ENCODE measurements at places on chromosomes 7 and 10.

DNA sequence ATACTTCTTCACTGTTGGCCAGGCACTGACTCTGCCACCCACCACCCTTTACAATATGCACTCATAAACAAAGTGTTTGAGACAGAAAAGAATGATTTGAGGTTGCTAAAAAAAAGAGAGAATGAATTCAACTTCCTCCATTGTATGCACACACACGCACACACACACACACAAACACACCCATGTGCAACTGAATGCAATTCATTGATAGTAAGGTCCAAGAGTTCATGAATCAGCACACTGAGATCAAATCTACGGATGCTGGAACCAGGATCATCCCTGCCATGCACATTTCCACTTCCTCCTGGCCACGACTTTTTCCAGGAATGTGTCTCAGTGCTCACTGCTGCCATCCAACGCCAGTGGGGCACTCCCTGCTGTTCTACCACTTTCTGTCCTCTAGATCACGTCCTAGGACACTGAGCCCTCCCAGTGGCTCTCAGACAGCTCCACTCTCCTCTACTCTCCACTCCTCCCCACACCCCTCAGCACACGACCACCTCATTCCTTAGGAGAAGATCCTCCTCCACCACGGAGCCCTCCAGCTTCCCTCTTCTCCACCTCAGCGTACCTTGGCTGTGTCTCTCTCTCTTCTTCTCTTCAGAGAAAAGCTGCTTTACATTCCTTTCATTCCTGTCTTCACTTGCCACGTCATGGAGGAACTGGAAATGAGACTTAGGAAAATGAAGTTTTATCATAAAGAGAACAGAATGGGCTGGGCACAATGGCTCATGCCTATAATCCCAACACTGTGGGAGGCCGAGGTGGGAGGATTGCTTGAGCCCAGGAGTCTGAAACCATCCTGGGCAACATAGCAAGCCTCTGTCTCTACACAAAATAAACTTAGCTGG, 12.0 kb upstream of the TMEM213 start:
- DNase-seq = no peak

DNA sequence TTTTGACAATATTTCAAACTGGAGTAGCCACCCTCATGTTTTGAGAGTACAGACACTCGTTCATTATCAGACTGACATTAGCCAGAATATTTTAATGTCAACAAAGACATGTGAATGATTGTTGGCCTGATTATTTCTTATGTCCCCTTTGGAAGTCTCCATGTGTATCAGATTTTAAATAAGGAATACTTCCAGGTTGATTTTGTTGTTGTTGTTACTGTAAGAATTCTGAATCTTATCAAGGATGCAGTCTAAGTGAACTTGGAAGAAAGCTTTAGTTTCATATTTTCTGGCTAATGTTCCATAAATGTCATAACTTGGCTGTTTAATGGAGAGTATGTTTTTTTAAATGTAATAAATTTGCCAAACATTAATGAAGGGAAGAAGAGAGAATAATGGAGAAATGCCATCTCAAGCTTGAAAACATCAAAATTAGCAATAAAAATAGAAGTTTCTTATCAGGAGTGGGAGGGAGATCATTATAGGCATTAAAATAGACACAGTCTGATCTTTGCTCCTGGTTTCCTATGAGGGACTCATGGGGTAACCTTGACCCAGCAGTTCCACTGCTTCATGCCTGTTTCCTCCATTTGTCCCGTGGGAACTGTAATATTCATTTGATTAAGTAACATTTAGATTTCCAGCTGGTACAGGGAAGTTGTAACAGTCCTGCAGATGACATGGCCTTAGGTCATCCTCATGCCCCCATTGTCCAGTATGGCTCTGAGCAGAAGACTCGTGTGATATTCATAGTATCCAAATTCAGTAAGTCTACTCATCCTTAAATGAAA, 122.4 kb upstream of the KIAA1217 start:
- no peak for DNase-seq

GRCh38 chr7:149720372-149721083, 52.9 kb downstream of the ZNF467 start:
- no peak for DNase-seq

DNA sequence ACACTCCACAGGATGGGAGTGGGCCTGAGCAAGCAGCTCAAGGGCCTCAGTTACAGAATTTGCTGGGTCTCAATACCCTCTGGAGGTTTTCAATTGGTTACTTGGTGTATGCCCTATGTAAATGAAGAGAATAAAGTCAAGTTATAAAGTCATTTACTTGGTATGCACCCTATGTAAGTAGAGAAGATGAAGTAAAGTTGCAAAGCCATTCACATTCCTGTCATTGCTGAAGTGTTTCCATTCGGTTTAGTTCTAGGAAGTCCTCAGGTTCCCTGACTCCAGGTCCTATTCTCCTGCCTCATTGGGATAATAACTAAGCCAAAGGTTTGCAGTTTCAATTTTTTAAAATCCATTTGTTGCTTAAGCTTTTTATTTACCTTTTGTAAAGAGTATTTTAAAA, 272.6 kb upstream of the NPSR1 start:
- DNase-seq = no peak

DNA sequence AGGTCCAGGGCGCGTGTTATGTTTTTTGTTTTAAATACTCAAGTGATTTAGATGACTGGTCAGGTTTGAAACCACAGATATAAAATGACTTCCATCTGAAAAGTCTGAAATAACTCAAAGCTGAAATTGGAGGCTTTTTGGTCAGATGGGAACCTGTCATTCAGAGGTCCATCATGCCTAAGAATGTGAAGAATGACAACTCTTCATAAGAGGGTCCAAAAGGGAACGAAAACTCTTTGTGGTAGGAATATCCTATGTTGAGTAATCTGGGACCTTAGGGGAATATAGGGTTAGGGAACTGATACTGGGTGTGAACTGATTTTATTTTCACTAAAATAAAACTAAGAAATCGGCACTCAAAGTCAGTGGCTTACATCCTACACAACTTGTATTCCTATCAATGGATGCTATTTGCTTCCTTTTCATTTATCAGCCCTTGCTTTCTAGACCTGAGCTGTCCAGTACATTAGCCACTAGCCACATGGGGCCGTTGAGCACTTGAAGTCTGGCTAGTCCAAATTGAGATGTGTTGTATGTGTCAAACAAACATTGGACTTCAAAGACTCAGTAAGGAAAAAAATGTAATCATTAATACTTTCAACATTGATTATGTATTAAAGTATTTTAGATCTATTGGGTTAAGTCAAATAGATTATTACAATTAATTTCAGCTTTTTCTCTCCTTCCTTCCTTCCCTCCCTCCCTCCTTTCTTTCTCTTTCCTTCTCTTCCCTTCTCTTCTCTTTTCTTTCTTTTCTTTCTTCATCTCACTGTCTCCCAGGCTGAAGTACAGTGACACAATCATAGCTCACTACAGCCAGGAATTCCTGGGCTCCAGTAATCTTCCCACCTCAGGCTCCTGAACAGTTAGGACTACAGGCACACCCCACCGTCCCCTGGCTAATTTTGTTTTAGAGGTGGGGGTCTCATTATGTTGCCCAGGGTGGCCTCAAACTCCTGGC, 56.5 kb upstream of the KDM7A start:
- no peak for DNase-seq

GRCh38 chr10:70354556-70354955, 27.9 kb downstream of the LRRC20 start:
- no peak for DNase-seq

GRCh38 chr10:67665491-67665890, 30.5 kb downstream of the CTNNA3 start:
- DNase-seq = no peak

DNA sequence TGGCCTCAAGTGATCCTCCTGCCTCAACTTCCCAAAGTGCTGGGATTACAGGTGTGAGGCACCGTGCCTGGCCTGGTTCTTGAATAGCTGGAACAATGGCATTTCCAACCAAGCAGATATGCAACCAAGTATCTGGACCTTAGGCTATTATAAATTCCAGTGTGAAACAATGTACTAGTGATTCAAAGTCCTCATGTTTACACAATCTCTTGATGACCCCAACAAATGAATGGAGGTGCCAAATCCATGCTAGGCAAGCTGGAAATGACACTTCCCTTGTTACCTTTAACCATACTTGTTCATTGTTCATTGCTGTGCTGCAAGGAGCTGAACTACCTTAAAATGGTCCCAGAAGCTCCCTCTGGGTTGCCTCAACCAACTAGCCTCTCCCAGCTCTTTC, 282.2 kb upstream of the KLF14 start:
- no peak for DNase-seq

DNA sequence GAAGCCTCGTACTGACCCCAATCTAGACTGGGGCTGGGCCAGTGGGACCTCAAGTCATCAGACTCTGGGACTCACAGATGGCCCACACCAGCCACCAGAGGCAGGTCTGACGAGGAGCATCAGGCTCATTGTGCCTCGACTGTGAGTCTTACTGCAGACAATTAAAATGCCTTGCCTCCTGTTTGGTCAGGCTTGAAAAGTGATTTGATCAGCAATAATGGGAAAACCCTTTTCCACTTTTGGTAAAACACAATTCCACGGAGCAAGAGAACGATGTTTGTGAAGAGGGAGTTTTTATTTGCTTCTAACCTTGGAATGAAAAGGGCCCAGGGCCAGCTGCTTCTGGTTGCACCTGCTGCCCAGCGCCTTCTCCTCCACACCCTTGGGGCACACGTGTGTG, 43.9 kb downstream of the C10orf143 start:
- no peak for DNase-seq

DNA sequence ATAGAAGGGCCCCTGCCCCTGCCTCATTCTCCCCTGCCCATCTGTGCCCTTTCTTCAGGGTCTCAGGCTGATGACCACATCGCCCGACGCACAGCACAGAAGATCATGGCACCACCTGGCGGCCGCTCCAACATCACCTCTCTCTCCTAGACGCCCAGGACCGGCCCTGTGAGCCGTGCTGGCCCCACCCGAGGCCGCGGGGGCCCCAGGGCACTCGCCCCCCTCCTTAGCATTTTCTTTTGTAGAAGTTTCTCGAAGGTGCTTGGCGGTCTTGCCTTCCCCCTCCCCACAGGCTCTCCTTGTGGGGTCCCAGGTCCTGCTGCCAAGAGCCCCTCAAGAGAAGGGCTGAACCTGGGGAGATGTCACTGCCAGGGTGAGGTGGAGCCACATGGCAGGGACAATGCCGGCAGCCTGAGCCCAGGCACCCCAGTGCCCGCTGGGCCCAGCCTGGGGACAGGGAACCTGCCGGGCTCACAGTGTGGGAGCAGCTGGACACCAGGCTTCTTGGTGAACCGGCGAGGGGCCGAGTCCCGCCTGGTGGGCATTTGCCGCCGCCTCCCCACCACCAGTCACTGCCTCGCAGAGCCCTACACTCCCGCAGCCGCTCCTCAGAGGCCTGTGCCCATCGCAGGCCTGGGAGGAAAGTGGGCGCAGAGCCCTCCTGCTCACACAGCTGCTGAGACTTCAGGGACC, 18.2 kb downstream of the DPYSL4 start:
- no peak for DNase-seq

GRCh38 chr10:32269343-32270100, 77.4 kb downstream of the EPC1 start:
- DNase-seq = no peak

DNA sequence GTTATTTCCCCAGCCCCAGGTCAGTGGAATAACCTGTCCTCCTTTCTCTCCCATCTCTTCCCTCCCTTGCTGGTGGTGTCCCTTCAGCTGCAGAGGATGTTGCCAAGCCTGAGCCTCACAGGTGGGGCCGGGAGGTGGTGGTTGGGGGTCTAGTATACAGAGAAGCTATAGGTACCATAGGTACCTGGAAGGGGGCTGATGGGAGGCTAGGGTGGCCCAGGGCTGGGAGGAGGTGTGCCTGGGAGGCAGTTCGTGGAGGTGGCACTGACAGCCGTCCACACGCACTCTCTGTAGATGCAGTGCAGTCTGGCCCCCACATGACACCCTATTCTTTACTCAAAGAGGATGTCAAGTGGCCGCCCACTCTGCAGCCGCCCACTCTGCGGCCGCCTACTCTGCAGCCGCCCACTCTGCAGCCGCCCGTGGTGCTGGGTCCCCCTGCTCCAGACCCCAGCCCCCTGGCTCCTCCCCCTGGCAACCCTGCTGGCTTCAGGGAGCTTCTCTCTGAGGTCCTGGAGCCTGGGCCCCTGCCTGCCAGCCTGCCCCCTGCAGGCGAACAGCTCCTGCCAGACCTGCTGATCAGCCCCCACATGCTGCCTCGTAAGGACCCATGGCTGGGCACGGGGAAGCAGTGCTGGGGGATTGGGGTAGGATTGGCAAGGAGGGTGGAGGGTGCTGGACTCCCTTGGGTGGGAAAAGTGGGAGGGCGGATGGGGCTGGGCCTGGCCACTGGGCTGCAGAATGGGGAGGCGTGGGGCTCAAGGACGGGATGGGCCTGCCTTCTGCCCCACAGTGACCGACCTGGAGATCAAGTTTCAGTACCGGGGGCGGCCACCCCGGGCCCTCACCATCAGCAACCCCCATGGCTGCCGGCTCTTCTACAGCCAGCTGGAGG, 9.5 kb downstream of the IRF5 start:
- DNase-seq = no peak

GRCh38 chr10:49264177-49264677, 34.7 kb upstream of the C10orf71 start:
- no peak for DNase-seq

- DNase-seq = no peak
Measured at GRCh38 chr10:72567889-72568640, 57.8 kb downstream of the MICU1 start.

- no peak for DNase-seq
Measured at GRCh38 chr10:62115842-62116241, 152.8 kb downstream of the RTKN2 start.

GRCh38 chr7:45918556-45918955, 2.5 kb downstream of the IGFBP3 start:
- DNase-seq = no peak

DNA sequence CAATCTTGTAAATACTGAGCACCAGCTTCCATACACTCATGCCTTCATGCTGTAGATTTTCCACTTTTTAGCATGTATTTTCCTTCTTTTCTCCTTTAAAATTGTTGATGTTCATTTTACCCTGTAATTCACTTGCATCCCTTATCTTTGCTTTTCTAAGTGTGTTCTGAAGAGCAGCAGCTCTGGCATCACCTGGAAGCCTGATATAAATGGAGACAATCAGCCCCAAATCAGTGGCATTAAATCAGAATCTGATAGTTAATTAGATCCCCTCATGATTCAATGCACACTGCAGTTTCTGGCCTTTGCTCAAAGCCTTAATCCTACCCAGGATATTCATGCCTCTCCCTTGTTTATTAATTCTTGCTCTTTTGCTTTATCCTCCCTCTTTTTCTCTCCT, 942.4 kb downstream of the XPNPEP1 start:
- DNase-seq = no peak

DNA sequence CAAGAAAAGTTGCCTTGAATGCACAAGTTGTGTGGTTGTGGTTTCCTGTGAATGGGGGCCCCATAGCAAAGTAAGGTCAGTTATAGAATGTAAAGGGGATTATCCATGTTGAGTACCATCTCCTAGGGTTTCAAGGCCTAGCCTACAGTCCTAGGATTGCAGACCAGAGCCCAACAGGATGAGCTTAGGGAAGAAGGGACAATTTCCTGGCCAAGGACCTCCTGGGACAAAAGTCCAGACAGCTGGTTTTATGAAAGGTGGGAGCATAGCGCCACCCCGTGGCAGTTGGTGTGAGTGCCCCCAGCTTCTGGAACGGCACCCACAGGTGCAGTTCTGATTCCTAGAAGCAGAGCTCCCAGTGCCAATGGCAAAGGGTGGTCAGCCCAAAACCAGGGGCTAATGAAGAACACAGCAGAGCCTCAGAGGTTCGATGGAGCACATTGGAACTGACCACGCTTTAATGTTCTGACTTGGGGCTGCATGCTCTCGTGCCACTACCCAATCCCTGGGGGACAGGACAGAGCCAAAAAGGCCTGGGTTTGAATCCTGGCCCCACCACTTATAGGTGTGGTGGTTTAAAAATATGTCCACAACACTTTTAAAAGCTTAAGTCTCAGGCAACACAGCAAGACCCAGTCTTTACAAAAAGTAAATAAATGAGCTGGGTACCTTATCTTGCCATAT, 25.8 kb upstream of the TMEM120A start:
- DNase-seq = peak; percentile 39
